ENCODE measurements at places on chromosomes 2 and 18.

- no peak for DNase-seq
Observed at GRCh38 chr2:88006912-88007439, 9.4 kb downstream of the RNU2-63P start.

GRCh38 chr2:186569897-186570296, 20.0 kb upstream of the ITGAV start:
- no peak for DNase-seq

DNA sequence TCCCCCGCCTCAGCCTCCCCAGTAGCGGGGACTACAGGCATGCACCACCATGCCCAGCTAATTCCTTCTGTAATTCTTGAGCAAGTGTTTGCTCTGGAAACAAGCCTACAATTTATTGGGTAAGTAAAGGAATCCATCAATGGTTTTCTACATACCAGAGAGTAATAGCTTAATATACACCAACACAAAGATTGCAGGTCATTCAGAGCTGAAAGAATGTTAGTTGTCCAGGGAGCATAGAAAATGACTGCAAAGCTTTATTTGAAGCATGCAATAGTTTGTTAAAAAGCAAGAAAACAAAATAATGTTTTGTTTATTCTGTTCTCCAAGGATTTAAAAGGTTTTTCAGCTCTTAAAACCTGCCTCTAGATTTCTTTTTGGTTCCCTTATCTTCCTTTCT, 5.6 kb downstream of the IDH1 start:
- DNase-seq: no peak

- DNase-seq: no peak
Observed at GRCh38 chr2:182133195-182133891, 147.7 kb downstream of the PPP1R1C start.

GRCh38 chr18:12637901-12638643, 19.8 kb downstream of the SPIRE1 start:
- DNase-seq: no peak

DNA sequence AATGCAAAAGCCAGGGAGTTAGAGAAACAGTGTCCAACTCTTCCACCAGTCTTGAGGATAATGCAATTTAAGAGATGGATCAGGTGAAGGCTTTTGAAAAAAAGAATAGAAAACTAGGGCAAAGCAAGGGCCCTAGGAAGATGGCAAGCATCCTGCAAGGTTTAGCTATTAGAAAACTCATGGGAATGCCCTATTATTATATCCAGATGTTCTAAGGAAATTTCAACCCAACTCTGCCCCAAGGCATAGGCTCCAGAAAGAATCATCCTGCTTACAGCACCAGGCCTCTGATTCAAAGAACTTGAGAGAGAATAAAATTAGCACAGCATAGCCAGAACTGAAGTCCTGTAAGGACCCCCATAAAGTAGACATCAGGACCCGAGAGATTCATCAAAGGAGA, 68.1 kb downstream of the EN1 start:
- DNase-seq: no peak

DNA sequence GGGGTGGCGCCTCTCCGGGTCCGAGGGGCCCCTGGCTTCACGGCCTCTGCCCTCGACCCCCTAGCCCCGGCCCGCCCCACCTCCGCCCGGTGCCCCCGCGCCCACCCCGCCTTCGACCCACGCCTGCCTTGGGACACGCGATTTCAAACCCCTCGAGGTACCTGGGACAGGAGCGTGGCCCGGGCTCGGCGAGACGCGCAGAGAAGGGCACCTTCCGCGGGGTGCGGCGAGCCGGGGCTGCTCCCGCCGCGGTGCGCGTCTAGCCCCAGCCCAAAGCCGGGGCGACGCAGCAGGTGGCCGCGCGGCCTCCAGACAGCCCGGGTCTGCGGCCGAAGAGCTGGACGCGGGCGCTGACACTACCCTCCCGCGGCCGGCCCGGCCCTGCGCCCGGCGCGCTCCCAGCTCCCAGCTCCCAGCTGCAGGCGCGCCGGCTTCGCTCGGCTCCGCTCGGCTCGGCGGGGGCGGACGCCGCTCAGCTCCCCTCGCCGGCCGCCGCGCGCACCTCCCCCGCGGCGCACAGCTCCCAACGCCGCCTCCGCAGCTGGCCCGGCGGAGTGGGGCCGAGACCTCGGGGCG, at the start of gene CRACDL:
Gene CRACDL (minus strand): TSS at position 449 of the 576 bp plus-strand sequence. CDS start 89,425 bp downstream, outside the sequence.
- no peak for DNase-seq

- no peak for DNase-seq
Observed at GRCh38 chr2:54348646-54349045, 92.6 kb upstream of the TSPYL6 start.

- DNase-seq: no peak
Observed at GRCh38 chr2:143205106-143205764, 76.0 kb downstream of the ARHGAP15 start.

GRCh38 chr18:54712758-54713157, 115.5 kb upstream of the RAB27B start:
- no peak for DNase-seq

DNA sequence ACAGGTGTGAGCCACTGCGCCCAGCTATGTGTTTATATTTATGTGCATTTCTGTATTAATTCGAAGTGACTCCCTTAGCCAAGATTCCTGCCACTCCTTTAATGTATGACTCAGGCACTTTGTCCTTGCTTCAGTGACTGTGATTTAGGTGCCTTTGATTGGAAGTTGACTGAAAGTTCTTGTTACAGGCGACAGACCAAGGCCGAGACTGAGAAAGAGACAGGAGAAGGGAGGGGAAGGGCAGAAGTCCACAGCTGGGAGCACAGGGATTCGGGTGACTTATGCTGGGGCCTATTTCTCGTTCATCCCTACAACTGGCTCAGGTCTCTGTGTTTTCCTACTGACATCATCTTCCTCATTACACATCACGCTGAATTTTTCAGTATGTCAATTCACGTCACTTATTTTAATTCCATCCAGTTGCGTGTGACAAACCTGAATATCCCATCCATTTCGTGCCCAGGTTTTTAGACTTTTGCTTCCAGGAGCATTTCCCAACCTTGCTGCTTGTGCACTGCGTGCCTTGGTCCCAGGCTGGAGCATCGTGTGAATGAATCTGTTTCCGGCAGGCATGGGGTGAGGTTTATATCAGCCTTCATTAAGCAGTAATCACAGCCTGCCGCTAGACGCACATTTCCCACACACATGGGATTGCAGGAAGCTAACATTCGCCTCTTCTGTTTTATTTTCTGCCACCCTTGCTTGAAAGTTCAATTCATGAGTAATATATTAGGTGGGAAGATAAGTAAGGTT, 42.4 kb downstream of the TMEM18 start:
- no peak for DNase-seq

DNA sequence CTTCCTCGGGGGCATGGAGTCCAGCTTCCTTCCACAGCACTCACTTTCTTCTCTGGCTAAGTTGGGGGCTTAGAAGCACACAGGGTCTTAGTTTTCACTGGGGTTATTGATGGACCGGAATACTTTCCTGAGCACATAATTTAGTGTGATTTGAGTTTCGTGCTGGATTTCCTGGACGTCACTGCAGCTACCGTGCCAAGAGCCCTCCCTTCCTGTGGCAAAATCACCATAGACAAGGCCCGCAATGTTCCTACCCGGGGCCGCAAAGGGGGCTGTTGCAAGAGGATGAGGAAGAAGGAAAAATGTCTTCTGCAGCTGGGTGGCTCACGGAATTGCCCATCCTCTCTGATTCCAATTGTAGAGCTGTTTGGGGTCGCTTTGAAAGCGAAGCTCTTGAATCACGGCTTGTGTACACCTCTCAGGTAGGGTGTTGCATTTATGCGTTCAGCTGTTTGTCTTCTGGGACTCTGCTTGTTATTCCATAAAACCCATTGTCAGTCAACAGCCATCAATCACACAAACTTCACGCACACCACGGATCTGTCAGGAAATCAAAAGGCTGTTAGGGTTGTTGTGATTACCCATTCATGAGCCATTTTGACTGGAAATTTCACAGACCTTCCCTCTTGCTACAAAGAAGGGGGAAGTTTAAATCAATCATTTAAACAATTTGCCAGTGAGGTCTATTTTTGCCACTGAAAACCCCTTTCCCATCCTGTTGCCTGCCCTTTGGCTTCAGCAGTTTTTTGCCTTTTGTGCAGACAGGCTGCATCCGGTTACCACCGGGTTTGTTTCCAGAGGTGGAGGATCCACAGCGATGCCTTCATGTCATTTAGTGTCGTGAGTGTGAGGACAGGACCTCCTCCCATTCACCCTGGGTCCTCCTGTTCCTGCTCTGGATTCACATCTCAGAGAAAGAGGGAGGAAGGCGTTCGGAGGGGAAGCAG, 36.0 kb downstream of the SMIM21 start:
- DNase-seq: no peak

- no peak for DNase-seq
Observed at GRCh38 chr18:1302861-1303260, 398.2 kb downstream of the ADCYAP1 start.

All from A549 (cell line).